ENCODE measurements at places on chromosomes 16 and 17.

GRCh38 chr17:17877529-17878358, 41.0 kb upstream of the SREBF1 start:
- no peak for DNase-seq

GRCh38 chr17:63519116-63519881, 3.9 kb upstream of the KCNH6 start:
- no peak for DNase-seq

DNA sequence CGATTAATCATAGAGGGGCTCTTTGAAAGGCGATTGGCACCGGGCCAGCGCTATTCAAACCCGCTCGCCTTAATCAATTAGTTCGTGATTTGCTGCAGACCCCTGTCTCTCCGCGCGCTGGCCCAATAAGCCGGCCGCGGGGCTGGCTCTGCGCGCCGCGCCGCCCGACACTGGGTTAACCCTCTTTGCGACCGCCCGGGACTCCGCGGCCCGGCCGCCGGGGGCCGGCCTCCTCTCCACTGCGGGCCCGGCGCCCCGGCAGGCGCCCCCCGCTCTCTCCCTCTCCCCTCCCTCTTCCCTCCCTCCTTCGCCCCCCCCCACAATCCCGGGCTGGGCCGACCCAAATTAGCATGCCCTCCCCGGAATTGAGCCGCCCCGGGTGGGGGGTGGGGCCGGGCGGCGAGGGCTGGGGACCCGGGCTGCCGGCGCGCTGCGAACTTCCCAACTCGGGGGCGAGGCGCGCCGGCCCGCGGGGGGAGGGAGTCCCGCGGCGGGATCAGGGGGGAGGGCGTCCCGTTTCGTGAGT, 428 bp upstream of the SALL1 start:
- no peak for DNase-seq

- no peak for DNase-seq
Observed at GRCh38 chr17:56114469-56114868, 38.8 kb upstream of the ANKFN1 start.

GRCh38 chr17:76697702-76698465, 12.9 kb downstream of the MXRA7 start:
- DNase-seq, result no peak

- no peak for DNase-seq
Observed at GRCh38 chr17:27845264-27846041, 45.1 kb upstream of the NOS2 start.

GRCh38 chr16:24367186-24367710, 111.1 kb downstream of the CACNG3 start:
- DNase-seq, result no peak

DNA sequence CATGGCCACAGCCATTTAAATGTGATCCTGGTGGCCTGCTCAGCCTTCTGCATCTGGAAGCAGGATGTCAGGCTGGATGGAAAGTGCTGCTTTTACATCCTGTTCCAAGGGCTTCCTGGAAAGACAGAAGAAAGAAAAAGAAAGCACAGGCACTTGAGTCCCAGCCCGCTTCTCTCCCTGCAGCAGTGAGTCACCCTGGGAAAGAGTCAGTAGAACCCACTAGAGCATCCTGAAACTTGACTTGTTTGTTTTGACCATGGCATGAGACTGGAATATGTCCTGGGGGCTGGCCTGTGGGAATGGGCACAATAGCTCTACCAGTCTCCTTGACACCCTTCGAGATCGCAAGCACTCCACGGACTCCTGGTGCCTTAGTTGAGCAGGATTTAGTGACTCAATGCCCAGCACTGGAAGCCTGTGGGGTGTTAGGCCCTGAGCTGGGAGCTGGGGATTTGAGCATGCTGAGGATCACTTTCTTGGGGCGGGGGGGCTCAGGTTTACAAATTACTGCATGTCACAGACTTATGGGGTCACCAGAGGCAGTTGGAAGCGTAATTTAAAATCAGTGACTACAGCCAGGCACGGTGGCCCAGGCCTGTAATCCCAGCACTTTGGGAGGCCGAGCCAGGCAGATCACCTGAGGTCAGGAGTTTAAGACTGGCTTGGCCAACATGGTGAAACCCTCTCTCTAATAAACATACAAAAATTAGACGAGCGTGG, 22.1 kb upstream of the GNA13 start:
- DNase-seq, result no peak

DNA sequence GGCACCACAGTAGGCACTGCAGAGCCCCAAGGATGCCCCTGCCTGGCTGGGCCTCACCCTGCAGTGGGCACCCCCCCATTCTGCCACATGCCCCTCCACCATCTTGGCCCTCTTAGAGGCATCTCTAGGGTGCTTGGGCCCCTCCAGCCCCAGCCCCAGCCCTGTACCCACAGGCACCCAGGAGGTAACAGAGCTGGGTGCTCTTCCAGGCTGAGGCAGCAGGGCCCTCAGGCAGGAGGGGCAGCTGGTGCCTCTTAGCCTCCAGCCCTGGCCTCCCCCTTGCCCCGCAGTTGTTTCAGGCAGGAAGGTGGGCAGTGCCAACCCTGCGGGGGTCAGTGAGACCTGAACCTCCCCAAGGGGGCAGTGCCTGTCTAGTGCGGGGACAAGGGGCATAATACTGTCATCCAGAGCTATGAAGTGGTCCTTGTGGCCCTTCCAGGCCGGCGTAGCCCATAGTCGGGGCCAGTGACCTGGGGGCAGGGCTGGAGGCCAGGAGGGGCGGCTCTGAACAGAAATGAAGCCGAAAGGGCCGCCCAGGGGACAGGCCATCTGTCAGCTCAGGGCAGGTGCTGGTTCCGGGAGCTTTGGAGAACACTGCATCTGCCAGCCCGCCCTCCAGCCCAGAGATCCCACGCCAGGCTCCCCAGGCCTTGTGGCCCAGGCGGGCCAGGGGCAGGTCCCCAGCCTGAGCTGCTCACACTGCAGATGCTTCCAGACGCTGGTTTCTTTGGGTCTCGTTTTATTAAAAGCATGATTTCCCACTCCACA, 4.9 kb upstream of the AATK start:
- DNase-seq, result no peak

DNA sequence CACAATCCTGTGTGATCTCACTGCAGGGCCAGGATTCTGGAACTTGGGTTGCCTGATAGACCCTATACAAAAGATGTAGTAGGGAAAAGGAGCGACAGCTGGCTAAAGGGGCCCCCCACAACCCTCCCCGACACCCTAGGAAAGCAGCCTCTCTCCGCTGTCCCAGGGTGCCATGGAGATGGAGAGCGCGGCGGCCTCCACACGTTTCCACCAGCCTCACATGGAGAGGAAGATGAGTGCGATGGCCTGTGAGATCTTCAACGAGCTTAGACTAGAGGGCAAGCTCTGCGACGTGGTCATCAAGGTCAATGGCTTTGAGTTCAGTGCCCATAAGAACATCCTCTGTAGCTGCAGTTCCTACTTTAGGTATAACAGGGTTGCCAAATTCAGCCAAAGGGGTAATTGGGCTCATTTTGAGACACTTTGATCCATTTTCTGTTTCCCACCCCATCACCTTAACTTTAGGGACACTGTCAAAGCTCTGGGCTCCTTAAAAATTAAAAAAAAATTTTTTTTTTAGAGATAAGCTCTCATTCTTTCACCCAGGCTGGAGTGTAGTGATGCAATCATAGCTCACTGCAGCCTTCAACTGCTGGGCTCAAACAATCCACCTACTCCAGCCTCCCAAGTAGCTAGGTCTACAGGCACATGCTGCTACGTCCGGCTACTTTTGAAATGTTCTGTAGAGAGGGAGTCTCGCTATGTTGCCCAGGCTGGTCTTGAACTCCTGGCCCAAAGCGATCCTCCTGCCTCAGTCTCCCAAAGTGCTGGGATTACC, at the start of gene KLHL10:
Gene KLHL10, plus strand, starts transcription at position 65 of the 778 bp plus-strand sequence. Its CDS starts 108 bp downstream, at position 173.
- DNase-seq, result no peak

DNA sequence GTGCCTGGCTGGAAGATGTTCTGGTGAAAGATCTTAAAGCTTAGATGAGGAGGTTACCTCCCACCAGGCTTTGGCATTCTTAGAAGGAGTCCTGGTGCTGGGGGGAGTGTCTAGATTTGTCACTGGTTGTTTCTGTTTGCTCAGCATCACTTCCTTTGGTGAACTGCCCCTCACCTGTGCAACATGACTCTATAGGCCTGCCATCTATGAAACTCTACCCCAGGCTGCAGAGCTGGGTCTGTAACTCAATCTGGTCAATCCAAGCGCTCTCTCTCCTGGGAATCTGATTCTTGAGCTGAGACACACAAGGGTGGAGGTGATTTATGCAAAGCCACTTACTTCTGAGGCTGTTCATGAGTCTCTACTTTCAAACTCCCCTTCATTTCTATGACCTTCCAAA, 399.4 kb downstream of the NPIPA7 start:
- DNase-seq, result no peak
